Thymus (tissue), 14 donors: ENCODE measurements at places on chromosomes 7 and 10.

DNA sequence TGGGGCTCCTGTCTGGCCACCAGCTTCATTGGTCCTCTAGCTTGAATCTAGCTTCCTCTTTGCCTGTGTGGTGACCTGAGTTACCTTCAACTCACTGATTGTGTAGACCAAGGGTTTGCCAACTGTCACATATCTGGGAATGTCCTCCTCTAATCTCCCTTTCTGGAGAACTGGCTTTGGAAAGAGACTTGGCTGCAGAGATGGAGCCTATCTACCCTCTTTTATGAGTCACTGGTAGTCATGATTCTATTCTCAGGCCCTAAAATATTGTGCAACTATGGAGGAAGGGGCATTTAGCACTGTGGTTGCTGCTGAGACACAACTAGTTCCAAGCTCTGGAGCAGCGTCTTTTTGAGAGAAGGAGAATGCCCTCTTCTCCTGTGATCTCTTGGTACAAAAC, 691.3 kb downstream of the KCNMA1 start:
- DNase-seq: no peak

DNA sequence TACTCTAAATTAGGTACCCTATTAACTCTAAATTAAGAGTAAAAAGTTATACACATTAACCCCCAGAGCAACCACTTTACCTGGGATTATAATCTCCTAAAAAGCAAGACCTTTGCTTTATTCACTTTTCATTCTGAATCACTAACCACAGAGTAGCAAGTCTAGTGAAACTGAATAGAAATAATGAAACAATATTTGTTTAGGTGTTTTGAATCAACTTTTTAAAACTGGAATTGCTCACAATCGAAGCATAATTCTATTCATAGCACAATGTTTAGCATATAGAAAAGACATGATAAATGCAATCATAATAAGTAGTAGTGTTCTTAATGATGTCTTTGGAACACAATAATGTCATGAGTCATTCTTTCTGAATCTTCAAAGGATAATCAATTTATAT, 37.0 kb upstream of the CASD1 start:
- DNase-seq: no peak

- peak; percentile 70 for DNase-seq
Observed at GRCh38 chr7:23373151-23374004, 74.2 kb downstream of the MALSU1 start.

DNA sequence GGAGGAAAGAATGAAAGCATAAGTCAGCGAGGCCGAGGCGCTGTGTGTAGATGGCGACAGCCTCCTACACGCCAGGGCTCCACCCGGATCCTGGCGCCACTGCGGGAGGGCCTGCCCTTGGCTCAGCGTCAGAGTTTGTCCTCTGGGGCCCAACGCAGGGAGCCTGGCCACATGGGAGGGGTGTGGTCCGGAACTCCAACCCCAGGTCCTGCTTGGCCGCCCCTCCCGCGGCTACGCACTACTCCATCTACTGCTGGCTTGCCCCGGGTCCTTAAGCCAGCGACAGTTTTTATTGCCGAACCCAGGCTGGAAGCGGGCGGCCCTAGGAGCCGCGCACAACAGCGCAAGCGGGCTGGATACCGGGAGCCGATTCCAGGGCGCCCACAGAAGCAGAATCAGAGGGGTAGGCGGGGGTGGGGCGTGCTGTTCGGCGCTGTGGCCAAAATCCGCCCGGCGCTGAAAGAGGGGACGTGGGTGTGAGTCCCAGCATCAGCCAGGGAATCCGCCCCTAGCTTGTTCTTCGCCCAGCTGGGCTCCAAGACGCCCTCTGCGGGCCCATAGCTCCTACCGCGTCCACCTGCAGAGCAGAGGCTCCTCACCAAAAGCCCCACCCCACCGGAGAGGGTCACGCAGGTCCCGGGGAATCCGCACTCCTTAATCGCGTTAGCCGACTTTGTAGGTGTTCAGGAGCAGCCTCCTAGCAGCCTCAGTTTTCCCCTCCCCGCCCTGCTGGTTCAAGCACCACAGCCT, 4.5 kb downstream of the KAZALD1 start:
- no peak for DNase-seq

- no peak for DNase-seq
Observed at GRCh38 chr7:140261522-140261921, 84.7 kb upstream of the KDM7A start.

- DNase-seq: peak; percentile 62
Observed at GRCh38 chr10:132443983-132444876, 47.2 kb downstream of the PWWP2B start.

GRCh38 chr10:45599646-45600045, 72.9 kb downstream of the ZFAND4 start:
- no peak for DNase-seq

DNA sequence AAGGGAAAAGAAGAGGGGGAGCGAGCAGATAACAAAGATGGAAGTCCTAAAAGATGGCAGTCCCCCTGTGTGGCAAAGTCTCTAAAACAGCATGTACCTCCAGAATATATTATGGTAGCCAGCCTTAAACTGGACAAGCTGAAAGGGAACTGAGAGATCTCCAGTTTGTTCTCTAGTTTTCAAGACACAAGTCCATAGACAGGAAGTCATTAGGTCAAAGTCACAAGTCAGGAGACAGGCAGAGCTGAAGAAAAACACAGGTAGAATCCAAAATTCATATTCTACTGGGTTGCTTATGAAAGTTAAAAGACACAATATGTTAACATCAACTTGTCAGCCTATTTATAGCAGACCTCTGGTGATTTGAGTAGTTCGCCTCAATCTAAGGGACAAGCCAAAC, 38.7 kb downstream of the FAM107B start:
- DNase-seq: no peak
